ENCODE measurements at places on chromosomes 3 and 15.

- no peak for DNase-seq
Observed at GRCh38 chr3:16885593-16886302, 993 bp downstream of the PLCL2 start.

DNA sequence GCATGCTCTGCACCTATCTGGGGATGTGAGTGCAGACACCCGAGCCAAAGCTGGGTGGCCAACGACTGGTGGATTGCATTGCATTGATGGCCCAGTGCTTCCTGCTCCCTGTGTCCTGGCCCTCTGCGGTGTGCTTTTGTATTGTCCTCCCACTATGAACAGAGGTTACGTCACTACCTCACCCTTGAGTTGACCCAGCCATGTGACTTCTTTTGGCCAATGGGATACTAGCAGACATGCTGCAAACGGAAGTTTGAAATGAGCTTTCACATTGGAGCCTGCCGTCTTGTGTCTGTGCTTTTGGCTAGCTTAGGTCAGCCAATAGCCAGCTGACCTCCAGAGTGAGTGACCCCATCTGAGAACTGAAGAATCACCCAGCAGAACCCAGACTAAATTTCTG is 15.3 kb upstream of the TBC1D21 start:
- no peak for DNase-seq

DNA sequence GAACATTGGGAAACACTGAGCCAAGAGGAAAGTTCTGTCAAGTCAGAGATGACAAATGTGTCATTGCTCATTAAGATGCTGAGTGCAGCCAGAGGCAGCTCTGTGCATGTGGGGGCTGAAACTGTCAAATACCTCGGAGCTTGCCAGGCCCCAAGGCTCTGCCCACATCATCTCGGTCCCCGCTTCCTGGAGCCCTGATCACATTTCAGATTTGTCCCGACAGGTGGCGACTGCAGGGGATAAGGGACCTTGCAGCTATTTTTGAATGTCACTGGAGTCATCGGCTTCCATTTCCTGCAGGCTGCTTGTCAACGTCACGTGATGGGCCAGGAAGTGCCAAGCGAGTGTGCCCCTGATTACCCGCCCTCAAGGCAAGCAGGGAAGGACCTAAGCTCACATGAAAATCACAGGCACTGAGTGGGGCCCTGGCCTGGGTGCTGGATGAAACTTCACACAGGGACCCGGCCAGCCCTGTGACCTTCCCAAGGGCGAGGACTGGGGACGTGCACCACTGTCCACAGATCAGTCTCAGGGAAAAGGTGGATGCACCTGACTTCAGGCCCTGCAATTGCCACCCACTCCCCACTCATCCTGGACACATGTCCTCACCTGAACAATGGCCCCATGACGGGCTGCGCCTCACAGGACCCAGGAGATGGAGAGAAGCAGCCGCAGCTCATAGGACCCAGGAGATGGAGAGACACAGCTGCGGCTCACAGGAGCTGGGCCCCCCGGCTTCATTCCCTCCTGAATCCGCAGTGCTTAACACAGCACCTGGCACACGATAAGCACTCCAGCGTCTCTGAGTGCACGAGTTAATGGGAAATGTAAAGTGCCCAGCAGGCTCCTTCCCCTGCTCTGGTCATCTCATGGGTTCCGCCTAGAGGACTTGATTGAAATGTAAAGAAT is 73.4 kb downstream of the NUP210 start:
- no peak for DNase-seq

- DNase-seq, result peak; percentile 34
Observed at GRCh38 chr3:46368569-46368968, 2.2 kb upstream of the CCR5 start.

DNA sequence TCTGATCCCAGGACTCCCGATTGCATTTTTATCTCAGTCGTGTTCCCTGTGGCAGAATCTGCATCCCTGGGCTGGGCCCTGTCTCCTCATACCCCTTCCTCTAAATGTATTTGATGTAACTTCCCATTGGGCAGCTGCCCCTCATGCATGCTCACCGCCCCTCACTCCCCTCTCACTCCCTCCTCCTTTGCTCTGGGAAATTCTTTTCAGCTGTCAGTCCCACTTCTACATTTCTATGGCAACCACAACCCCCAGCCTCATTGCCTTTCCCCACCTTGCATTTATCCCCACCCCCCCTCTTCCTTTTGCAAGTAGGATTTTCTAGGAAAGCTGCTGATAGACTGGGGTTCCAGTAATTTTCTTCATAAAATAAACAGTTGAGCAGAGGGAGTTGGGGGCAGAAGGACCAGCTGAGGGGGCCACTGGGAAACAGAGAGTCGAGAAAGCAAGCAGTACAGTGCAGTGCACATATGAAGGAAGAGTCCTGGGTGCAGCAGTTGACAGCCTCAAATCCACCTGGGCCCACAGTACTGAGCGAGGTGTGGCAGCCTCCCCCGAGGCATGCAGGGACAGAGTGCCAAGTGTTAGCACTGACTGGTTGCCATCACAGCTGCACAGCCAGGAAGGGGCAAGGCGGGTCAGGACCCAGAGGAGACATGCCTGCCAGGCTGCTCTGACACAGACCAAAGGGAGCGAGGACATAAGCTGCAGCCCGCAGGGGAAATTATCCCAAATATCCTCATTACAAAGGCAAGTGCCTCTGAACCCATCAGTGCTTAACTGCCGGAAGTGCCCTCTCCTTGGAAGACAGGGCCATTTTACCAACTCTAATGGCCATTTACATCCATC is 476.3 kb downstream of the EPHB1 start:
- DNase-seq, result no peak

DNA sequence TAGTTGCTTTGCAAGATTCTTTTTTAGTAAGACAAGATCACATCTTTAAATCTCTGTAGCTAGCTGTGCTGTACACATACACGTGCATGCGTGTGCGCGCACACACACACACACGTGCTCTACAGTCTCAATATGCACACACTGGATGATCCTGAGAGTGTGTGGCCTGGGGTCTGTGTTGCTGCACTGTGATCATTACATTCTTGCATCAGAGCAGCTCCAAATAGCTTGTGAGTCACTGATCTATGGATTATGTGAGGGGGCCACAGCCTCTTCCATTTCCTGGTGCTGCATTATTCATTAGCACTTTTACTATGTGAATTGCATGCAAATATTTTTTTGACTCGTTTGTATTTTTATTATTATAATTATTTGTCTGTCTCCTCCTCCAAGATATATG is 34.6 kb downstream of the MCTP2 start:
- no peak for DNase-seq

DNA sequence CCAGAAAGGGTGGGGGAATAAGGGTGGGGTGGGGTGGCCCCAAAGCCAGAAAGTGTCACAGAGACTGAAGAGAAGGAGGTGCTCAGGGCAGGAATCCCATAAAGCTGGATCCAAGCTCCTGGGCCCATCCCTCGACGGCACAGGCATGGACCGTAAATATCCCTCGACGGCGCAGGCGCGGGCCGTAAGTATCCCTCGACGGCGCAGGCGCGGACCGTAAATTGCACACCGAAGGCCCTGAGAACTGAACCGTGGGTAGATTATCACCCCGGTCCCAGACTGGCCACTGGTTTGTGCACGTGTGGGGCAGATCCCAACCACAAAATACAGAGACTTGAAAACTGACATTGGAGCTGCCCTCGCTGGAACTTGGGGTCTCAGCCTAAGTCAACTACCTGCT is 41.3 kb upstream of the MUC4 start:
- no peak for DNase-seq

DNA sequence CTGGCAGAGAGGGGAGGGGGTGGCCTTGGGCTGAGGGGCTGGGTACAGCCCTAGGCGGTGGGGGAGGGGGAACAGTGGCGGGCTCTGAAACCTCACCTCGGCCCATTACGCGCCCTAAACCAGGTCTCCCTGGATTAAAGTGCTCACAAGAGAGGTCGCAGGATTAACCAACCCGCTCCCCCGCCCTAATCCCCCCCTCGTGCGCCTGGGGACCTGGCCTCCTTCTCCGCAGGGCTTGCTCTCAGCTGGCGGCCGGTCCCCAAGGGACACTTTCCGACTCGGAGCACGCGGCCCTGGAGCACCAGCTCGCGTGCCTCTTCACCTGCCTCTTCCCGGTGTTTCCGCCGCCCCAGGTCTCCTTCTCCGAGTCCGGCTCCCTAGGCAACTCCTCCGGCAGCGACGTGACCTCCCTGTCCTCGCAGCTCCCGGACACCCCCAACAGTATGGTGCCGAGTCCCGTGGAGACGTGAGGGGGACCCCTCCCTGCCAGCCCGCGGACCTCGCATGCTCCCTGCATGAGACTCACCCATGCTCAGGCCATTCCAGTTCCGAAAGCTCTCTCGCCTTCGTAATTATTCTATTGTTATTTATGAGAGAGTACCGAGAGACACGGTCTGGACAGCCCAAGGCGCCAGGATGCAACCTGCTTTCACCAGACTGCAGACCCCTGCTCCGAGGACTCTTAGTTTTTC is 4.9 kb downstream of the ISL2 start:
- DNase-seq, result no peak

DNA sequence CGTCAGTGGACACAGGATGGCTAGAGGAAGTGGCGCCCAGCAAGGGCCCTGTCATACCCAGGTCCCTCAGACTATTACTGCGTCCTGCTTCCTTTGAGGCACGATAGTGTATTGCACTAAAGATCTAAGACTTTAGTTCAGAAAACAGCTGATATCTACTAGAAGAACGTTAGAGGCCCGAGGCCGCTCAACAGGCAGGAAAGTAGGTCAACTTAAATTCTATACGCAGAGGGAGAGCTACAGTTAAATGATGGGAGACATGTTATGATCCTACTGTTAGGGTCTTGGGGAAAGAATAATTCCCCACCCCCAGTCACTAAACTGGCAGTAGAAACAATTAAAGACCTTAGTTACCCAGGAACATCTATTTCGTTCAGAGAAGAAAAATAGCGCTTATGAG is 317.8 kb downstream of the CHST2 start:
- DNase-seq, result no peak

DNA sequence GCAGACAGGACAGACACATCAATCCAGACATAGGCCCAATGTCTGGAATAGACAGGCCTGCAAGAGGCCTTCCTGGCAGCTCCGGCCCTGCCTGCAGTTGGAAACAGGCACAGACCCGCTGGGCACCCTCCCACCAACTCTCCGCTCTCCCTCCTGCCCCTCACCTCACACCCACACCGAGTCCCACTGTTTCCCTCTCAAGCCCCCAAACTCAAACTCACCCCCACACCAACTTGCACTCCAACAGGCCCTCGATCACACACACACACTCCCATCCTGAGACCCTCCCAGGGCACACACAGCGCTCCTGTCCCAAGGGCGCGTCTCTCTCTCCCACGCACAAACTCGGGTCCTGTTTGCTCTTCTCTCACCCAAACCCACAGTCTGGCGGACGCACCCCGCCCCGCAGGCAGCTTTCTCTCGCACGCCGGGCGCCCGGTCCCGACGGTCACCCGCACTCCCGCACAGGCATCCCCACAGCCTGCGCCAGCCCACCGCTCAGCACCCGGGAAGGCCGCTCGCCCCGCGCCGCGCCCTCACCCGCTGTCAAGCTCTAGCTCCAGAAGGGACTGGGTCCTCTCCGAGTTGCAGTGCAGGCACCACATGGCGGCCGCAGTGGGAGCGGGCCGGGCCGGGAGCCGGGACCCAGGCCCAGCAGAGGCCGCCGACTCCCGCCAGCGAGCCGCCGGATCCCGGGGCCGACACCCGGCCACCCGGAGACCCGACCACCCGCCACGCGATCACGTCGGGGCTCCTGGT is 106.2 kb downstream of the IQSEC1 start:
- DNase-seq, result no peak

DNA sequence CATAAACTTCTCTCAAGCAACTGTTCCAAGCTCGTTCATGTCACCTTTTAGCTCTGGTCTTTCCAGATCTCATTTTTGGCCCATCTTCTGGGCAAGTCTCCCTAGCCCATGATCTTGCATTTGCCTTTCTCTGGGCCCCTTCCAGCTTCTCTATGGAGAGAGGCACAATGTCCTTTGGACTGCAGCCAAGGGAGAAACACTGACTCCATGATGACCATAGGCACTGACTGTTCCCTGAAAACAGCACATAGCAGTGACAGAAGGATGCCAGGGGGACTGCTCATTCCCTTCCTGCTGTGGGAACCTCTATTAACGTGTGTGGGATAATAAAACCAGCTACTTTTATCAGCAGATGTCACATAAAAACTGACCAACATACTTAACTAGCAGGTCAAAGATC is 60.3 kb downstream of the STRIT1 start:
- DNase-seq, result peak; percentile 9

DNA sequence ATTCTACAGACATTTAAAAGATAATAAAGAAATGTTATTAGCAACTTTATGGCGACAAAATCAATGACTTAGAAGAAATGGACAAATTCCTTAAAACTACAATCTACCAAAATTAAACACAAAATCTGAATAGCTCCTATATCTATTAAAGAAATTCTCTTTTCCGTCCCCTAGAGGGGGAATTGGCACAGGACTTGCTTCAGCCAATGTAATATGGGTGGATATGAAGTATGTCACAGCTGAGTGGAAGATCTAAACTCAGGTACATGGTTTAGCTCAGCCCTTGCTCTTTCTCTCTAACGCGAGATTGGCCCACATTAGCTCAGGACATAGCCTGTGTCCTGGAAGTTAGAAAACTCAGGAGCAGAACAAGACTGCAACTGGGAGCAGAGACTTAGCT is 79.3 kb downstream of the DNAH12 start:
- no peak for DNase-seq

- no peak for DNase-seq
Observed at GRCh38 chr3:133271539-133271938, 128.3 kb upstream of the BFSP2 start.

GRCh38 chr3:66110840-66111239 is 72.1 kb upstream of the MAGI1 start:
- peak; percentile 57 for DNase-seq

GRCh38 chr3:159169828-159170227 is 368.0 kb downstream of the MFSD1 start:
- no peak for DNase-seq

GRCh38 chr3:20023623-20024405 is 11.8 kb upstream of the PP2D1 start:
- DNase-seq, result no peak

DNA sequence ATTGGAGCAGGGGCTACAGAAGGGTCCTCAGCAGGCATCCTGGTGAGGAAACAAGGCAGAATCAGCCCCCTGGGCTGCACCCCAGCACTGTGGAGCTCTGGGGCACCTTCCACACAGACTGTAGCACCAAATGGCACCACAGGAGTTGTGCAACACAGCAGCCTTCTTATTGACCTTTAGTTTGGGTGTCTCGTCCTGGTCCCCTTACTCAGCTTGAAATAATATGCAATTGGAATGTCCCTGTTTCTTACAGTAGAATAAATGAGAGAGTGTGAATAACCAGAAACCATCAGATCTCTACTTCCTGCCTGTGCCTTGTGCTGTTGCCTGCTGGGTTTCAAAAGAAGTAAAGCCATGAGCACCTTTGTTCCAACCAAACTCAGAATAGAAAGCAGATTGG is 44.5 kb downstream of the RPLP1 start:
- DNase-seq, result no peak

- no peak for DNase-seq
Observed at GRCh38 chr3:154060238-154061000, 60.8 kb upstream of the ARHGEF26 start.

DNA sequence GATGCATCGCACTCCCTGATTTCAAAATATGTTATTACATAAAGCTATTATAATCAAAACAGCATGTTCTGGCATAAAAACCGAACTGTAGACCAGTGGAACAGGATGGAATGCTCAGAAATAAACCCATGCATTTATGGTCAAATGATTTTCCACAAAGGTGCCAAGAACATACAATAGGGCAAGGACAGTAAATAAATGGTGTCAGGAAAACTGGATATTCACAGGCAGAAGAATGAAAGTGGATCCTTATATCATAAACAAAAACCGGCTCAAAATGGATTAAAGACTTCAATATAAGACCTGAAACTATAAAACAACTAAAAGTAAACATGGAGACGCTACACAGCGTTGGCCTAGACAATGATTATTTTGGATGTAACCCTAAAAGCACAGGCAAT is 22.6 kb downstream of the USP50 start:
- no peak for DNase-seq
